ENCODE measurements at places on chromosomes 1 and 21.

DNA sequence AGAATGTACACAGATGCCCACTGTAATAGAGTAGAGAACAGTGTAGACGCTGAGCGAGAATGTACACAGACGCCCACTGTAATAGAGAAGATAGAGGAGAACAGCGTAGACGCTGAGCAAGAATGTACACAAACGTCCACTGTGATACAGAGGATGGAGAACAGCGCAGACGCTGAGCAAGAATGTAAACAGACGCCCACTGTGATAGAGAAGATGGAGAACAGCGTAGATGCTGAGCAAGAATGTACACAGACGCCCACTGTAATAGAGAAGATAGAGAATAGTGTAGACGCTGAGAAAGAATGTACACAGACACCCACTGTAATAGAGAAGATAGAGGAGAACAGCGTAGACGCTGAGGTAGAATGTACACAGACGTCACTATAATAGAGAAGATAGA lies 306.9 kb downstream of the SMYD3 start:
- no peak for DNase-seq

DNA sequence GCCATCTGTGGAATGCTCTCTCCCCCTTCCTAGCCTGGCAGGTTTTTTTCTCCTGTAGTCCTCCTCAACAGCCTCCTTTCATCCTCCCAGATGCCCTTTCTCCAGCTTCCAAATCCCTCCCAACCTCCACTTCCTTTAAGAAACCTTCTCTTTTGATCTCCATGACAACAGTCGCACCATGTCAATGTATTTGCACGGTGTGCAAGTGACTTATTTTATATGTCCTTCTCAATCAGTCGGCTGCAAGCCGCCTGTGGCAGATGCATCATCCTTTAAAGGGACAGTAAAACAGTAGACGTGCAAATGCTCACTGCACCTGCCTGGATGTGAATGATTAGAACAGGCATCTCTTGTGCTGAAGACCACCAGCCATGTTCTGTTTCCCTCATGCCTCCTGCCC lies 285.2 kb downstream of the PCP4 start:
- peak; percentile 13 for DNase-seq

GRCh38 chr1:205170532-205171269 lies 40.8 kb downstream of the DSTYK start:
- DNase-seq = no peak

GRCh38 chr1:36144413-36144812 lies 4.9 kb downstream of the TRAPPC3 start:
- no peak for DNase-seq

DNA sequence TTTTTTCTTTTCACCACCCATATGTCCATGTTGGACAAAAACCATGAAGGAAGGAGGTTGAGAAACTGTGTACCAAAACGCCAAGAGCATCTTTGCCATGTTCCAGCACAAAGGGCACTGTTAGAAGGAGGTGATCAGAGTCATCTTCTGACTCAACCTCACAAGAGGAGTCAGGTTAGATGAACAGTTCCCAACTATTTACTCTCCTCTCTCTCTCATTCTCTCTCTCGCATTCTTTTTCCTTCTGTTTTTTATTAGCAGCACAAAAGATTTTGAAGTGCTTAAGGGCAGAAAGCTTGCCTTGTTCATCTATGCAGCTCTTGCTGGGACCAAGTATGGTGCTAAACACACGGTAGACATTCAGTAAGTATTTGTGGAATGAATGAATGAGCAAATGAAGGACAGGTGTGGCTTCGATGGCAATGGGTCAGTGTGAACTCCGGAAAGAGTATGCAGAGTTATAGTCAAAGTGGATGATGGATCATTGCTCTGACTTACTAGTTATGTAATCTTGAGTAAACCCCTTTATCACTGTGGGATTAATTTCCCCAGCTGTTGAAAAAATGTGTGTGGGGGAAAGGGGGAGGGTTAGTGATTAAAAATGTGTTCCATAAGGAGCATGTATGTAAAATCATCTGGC lies 33.9 kb downstream of the DDR2 start:
- no peak for DNase-seq

DNA sequence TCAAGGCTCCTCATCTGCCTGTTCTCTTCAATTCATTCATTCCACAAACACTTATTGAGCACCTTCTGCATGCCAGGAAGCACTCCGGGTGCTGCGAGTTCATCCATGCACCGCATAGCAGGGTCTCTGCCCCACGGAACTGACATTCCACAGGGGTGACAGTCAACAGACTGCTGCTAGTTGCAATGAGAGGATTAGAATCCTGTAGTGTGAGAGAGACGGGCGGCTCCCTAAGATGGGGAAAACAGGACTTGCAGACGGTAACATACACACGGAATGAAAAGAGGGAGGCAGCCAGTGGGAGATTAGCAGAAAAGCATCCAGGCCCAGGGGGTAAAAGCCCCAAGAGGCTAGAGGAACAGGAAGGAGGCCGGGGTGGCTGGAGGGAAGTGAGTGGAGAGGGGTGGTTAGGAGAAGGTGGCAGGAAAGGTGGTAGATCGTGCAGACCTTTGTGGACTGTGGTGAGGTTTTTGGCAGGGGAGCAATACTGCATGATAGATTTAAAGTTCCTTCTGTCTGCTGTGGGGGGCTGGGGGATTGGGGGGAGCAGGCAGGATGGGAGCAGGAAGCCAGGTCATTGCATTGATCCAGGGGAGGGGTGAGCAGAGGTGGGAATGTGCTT lies 6.6 kb downstream of the TNFRSF8 start:
- DNase-seq = no peak

- no peak for DNase-seq
Observed at GRCh38 chr1:31374511-31375196, 1.8 kb upstream of the FABP3 start.

- DNase-seq = no peak
Observed at GRCh38 chr1:1291548-1292441, 11.6 kb downstream of the SCNN1D start.

GRCh38 chr21:35216996-35217395 lies 167.9 kb upstream of the RUNX1 start:
- DNase-seq = no peak

DNA sequence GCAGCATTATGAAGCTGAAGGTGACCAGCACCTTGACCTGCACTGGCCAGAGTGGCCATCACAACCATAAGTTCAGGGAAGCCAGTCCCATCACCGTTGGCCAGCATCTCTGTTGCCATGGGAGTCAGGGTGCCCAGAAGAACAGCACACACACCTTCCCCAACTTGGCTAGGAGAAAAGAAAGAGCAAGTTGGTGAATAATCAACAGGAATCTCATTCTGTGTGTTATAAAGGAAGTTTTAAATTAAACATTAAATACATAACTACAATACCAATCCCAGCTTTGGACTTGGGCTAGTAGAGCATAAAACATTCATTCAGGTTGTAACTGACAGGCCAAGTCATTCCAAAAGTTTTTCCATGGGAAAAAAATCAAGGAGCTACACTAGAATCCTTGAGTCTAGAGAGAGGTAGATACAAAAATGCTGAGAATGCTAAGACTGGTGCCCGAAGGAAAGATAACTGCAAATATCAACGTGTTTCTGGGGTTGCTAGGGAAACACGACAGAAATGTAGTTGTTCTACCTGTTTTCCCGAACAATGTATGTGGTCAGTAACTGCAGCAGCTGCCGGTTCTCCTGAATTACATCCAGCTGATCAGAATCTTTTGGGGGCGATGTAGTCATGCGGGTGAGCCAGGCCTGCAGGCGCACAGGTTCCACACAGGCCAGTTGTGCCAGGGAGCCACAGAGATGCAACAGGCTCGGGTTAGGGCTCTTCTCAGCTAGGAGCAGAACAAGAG lies 45.6 kb downstream of the UBR4 start:
- no peak for DNase-seq

GRCh38 chr1:2526824-2527555 lies 594 bp upstream of the PANK4 start:
- DNase-seq = no peak

DNA sequence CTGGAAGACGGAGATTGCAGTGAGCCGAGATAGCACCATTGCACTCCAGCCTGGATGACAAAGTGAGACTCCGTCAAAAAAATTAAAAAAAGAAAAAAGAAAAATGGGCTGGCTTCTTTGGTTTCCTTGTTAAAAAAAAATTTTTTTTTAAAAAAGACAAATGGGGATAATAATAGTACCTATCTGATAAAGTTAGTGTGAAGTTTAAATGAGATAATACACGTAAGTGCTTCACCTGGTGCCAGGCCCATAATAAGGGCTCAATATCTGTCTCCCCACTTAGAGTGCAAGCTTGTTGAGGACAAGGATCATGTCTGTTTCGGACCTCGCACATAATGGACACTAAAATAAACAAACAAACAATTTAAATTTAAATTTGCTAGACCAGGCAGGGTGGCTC lies 30.0 kb upstream of the HTR1D start:
- no peak for DNase-seq

GRCh38 chr1:19577561-19577960 lies 66.5 kb upstream of the NBL1 start:
- DNase-seq = no peak

DNA sequence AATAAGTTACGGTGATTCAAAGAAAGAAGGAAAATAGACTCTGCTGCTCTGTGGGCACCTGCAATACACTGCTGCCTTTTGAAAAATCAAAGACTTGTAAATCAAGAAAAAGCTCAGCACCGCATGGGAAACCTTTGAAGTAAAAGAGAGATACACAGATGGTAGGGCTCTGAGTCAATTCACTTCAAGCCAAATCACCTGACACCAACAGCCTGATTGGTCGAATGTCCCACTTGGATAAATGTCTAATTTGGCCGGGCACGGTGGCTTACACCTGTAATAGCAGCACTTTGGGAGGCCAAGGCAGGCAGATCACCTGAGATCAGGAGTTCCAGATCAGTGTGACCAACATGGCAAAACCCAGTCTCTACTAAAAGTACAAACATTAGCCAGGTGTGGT lies 19.2 kb upstream of the RCAN3 start:
- DNase-seq = no peak
